ENCODE measurements at places on chromosomes 1 and 21.

DNA sequence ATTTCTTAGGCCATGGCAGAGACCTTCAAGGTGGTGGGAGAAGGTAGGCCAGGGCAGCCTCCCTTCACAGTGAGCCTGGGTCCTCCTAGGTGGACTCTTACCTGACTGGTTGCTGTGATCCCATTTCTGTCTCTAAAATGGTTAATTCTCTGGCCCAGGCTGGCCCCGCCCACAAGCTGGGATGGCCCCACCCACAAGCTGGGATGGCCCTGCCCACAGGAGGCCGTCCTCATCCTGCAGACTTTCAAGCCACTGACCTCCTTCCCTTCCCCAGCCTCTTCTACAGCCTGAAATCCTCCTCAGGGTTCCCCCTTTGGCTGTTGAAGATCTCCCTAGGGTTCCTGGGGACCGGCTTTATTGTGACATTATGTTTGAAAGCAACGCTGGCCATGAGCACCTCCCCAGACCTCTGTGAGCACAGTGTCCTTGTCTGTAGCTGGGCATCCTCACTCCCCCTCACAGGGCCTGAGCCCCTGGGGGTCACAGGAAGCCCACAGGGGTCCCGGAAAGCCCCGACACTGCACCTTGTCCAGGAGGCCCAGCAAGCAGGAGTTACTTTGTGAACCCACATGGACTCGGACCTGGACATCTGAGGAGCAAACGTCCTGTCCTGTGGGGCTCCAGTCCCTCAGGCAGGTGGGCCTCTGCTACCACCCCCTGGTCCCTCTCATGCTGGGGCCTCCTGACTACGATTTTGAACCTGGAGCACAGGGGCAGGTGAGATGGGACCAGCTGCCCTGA lies 621.7 kb downstream of the MATN1 start:
- no peak for DNase-seq

DNA sequence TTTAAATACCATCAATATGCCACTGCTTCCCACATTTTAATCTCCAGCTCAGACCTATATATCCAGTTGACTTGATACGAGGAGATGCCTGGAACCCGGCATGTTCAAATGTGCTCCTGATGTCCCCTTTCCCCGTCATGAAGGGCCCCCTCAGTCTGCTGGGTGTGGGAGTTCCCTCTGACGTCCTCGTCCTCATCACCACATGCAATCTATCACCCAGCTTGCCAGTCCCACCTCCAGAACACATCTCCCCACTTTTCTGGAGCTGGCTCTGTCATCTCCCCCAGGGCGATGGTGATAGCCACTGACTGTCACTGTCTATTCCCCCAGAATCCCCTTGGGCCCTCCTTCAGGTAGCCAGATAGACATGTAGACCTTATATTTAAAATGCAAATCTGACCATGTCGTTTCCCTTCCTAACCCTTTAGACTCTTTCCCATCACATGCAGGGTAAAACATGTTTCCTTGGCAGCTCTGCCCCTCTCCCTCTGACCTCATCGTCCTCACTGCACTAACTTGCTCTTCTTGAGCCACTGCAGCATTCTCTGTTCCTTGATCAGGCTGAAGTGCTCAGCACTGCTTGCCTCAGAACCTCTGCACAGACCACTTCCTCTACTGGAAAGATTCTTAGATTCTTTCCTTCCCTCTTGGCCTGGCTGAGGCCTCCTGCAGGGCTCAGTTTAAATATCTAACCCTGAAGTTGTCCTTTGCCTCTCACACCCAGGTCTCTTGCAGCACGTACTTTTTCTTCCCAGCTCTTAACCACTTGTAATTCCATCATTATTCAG lies 7.4 kb downstream of the AZIN2 start:
- DNase-seq, result no peak

DNA sequence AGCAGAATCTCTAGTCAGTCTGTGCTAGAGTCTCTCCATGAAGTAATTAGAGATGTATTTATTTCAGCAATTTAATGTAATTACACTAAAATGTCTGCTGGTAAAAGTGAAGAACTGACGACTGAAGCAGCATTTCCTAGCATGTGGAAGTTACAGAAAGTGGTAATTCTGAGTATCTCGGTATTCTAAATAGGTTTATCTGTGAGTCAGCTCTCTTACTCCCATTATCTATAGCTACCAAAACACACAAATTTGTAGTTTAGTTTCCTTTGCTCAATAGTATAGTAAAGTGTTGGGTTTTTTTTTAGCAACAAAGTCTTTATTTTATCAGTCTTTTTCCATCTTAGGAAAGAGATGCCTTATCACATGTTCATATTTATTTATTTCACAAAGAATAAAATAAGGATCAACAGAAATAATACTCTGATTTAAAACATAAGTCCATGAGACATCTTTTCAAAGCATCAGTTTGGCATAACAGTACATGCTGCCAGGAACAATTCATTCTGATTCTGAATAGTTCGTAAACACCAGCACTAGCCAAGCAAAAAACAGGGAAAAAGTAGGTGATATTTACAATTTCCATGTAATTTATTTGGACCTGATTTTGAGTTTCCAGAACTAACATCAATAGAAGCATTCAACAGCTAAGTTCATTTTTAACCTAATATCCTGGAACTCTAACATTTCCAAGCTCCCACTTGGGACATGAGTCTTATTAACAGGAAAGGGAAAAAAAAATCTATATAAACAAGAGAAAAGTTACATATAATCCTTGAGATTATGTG lies 76.3 kb downstream of the KCNT2 start:
- DNase-seq, result no peak

DNA sequence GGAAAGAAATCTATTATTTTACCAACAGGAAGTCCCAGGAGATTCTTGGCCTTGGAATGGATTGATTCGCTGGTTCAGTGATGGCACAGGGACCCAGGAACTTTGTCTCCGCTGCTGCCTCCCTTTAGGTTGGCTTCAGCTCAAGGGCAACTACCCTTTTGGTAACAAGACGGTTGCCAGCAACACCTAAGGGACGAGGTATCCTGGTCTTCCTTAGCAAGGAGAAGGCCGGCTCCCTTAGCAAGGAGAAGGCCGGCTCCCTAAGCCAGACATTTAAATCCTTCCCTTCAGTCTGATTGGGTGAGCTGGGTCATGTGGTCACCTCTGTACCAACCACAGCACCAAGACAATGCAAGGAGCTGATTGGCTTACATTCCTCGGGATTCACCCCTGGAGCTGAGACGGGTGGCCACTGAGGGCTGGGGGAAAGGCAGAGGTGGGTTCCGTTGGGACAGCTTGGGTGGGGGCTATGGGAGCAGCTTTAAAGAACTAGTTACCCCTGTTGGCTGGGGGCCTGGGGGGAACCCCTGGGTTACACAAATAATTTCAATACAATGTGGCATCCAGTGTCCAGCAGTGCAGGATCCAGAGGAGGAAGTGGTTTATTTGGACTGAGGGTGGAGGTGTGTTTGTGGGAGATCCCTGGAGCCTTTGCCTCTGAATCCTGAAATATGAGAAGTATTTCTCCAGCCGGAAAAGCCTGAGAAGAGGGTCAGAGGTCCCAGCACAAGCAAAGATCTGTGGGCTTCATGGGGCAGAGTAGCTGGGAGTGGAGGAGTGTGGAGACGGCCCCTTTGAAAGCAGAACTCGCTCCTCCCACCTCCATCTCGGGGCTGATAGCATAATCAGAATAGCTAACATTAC lies 20.7 kb upstream of the CLIC4 start:
- no peak for DNase-seq

- no peak for DNase-seq
These were observed 17.5 kb downstream of the UMODL1 start for GRCh38 chr21:42088658-42089057.

DNA sequence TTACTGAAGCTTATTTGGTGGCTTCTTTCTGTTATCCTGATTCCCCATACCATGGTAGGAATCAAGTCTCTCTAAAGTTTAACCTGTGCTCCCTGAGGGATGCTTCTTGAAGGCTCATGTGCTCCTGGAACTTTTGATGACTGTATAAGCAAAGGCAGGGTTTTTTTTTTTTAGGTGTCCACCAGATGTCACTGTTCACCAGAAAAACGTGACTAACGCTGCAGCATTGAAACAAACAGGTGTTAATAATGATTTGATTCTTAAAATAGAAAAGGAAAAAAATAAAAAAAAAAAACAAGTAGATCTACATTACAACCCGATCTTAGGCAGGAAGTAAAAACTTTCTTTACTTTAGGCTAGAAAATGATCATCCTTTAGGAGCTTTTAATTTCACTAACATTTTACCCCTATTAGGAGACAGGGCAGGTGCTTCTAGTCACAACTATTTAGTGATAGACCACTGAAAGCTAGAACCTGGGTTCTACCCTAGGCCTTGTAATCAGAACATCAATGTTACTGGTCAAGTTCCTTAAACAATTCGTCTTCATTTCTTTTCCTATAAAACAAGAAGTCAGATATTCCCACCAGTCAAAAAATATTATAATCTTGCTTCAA lies 223.0 kb downstream of the PLA2G4A start:
- no peak for DNase-seq

DNA sequence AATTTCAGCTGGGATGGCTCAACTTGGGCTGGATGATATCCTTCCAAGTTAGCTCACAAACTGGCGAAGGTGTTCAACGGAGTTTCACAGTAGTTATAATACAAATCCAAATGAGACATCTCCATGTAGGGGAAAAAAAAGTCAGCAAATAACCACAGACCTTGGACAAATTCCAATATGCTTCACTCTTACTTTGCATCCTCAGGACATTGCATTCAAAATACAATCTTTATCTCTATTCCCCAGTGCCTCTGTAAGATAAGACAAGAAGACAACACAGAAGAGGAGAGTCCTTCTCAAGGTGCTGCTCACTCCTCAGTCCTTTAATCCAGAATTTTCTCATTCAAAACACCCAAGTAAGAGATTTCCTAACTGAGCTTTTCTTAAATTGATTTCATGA lies 1797.7 kb downstream of the MRPL39 start:
- DNase-seq, result no peak

- no peak for DNase-seq
These were observed 63.1 kb downstream of the ZNF281 start for GRCh38 chr1:200346700-200347099.

- no peak for DNase-seq
These were observed 17.5 kb upstream of the RAB4A start for GRCh38 chr1:229253151-229253974.

DNA sequence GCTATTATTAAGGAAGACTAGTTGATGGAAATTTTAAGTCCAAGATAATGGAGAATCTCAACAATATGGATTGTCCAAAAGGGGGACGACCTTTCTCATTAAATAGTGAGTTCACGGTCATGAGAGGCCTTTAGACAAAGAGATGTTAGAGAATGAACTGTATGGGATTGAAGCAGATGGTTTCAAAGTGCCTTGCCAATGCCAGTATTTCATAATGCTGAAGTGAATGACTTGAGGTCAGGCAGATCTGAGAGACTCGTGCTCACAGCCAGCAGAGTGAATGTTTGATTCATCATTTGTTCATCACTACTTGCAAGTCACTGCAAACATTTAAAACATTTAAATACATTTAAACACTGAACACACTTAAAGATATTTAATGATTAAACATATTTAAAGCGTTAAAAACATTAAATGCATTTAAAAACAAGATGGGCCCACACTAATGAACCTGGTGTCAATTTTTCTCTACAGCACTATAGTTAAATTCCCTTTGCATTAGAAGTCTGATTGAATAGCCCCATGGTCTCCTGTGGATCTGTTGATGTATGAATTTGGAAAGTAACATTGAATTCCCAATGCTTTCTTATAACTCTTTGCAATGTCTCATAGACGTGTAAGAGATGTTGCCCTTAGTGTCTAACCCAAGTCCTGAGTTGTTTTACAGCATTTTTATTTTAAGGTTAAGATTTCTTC lies 80.7 kb downstream of the TGFB2 start:
- DNase-seq, result no peak

DNA sequence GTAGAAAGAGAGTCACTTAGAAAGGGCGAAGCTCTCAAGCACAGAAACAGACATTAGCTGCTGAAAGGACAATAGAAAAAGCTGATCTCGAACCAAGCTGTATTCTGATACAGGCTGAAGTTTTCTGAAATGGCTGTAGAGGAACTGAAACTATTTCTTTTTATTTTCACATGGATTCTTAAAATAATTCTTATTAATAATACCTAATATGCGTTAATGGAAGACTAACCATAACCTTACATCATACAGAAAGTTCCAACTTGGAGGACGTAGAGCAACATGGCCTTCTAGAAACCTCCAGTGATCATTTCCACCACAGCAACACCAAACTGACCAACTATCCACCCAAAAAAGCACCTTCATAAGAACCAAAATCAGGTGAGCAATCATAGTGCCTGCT lies 52.8 kb upstream of the ACADM start:
- DNase-seq, result no peak

GRCh38 chr1:229006121-229006870 lies 264.6 kb upstream of the RAB4A start:
- DNase-seq, result no peak

DNA sequence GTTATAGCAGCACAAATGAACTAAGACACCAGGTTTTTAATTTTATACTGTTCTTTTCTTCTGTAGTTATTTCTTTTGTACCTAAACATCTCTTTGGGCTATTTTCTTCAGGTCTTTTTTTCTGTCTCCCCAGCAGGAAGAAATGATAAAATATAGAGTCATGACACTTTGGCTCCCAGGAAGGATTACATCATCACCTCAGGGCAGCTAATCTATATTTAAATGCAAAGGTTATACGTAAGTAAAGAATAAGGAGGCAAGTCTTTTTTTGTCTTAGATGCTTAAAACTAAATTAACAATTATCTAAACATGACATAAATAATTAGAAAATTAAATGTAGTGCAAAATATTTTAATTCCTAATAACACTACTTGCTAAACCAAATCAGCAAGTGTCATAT lies 57.0 kb downstream of the WARS2 start:
- DNase-seq, result no peak

DNA sequence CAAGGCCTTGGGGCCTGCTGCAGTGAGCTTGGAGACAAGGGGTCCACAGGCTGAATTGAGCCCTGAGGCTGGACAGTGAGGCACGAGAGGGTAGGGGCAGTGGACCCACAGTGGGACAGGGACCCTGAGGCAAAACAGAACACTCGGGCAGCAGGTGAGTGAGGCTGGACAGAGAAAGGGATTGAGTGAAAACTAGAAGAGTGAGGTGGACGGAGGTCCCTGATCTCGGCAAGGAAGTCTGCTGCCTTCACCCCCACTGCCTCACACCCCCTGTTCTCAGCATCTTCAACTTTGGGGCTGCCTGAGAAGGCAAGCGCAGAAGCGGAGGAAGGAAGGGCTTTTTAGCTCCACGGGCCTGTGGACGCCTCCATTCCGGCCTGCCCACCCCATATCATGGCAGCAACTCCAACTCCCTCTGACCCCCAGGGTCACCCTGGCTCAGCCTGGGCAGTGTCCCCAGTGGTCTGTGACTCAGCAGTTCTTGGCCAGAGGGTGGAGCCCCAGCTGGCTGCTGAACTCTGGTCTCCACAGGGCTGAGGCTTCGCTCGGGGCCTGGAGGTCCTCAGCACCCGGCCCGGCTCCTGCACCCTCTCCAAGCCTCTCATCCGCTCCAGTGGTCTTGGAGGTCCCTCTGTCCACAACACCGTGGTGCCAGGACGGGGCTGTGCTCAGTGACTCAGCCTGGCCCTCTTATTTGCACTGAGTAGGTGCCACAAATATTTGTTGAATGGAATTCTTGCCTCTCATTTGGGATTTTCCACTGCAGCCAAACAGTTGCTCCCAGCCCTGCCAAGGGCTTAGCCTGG lies 60.0 kb upstream of the EPS8L3 start:
- DNase-seq, result no peak

Data from activated CD4-positive, CD25-positive, alpha-beta regulatory T cell (primary cell).